ENCODE measurements at places on chromosomes 4 and X.
A peak's percentile ranks its signal among the peaks of the same experiment; 100 is the strongest.

DNA sequence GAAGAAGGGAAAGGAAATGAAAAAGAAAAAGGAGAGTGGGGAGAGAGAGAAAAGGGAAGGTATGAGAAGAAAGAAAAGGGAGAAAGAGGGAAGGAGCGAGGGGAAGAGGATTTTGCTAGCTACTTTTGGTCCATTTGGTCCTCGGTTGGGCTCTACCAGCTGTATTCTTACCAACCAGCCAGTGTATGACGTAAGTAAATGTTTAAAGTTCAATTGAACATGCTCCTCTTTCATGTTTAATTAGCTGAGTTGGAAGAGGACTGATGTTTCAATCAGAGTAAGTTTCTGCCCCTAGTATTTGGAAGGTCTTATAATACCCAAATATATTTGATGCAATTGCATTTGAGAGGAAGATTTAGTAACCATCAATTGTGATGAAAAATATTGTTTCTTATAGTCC lies 424.0 kb upstream of the CXorf51B start:
- DNase-seq, result no peak

DNA sequence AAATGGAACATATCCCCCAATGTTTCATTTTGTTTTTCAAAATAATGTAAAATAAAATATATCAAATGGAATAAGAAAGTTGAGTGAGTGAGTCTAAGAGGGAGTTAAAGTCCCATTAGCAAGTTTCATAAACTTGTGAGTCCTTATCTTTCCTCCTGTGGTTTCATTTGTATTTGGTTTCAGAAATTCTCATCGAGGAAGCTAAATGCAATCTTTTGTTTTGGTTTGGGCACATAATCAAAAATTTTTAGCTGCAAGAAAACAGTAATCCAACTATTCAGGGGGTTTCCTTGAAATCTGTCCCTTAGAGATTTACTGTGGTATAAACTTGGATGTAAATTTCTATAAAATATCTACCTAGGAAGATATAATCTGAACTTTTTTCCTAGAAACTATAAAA lies 124.2 kb downstream of the CAMK2D start:
- DNase-seq, result no peak

DNA sequence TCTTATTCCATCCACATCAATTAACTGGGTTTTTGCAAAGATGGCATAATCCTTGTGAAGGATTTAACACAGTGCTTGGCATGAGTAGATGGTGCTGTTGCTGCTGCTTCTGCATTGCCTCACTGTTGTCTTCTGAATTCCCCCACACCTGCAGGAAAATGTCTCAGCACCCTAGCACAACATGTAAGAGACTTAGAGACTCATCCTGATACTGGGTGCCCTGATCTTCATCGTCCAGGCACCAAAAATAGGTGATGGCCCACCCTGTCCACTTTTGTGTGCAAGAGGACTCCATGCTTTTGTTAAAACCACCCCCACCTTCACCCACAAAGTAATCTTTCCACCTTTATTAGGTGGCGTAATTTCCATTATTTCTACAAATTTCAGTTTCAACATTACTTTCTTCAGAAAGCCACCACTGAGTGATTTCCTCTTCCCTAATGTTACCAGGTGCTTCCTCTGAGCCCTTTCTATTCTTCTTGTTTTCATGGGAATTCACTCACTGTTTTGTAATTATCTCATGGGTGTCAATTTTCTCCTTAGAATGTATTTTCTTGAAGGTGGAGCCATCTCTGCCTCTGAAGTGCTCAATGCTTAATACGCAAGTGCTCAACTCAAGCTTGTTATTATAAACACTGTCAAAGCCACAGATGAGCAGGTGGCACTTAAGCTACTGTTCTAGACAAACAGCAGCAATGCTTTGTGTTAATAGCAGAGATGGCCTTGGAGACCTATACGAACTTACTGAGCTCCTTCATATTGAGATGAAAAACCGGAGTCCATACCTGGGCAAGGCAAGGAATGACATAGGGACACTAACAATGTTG lies 89.5 kb downstream of the HS3ST1 start:
- DNase-seq, result no peak

GRCh38 chr4:129676934-129677333 lies 581.0 kb downstream of the C4orf33 start:
- no peak for DNase-seq

- DNase-seq, result peak; percentile 33
These were observed 27.6 kb downstream of the ARSD start for GRCh38 chrX:2901367-2902036.

DNA sequence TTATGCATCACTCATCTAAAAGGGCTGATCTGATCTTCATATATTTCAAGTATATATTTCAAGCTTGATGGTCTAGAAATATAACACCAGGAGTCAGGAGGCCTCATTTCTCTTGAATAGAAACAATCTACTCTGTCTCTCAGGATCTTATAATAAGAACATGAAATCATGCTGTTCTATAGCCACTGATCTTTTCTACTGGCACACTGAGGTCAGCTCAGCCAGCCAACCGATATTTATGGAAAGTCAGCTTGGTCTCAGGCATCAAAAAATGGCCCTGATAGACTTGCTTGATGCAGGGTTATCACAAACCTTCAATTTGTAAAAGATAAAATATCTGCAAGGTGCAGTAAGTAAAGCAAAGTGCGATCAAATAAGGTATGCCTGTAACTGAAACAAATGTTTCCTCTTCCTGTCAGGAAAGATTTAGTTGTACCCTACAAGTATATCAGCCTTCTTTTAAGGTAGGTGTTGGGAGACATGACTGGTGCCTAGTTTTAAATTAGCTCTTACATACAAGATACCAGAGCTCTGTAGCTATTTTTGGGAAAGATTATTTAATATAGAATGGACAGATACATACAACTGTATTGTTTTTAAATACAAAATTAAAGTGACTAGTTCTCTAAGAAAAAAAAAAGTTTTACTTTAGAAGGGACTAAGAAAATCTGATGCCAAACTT lies 63.4 kb downstream of the BMP3 start:
- DNase-seq, result no peak

All from suppressor macrophage treated with lipopolysaccharide for 4 hours (primary cell).